NCI-H774 (cell line): ENCODE measurements at places on chromosomes 7 and 10.

DNA sequence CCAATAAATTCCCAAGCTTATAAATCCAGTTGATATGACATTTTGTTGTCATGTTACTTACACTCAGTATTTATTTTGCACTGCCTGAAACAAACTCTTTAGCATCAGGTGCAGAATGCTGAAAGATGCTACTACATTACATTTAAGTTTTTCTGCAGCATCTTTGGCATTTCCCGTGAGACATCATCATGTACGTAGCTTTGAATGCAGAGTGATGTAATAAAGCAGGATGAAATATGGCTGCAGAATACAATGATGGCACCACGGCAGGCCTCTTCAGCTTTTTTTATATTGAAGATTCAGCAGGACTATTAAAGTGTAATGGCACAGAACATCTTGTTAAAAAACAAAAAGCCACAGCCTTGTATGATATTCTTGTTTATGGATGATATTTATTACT is 531.8 kb downstream of the NXPH1 start:
- DNase-seq: no peak

GRCh38 chr10:110069502-110069982 is 61.8 kb downstream of the ADD3 start:
- DNase-seq: no peak

DNA sequence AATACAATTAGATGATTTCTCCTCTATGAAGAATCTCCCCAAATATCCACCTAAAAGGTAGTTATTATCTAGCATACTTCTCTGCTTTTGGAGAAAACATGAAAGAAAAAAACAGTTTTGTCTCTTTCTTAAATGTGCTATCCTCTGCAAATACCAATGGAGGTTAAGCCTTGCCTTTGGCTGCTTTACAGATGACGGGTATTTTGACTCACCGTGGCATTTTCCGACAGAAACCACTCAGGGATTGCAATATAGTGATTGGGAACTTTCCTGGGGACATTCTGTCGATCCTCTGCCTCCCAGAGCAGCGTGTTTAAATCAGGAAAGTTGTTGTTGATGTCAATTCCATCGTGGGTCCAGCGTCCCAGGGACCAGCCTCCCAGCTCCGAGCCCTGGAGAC is 100.6 kb downstream of the GPR26 start:
- no peak for DNase-seq

DNA sequence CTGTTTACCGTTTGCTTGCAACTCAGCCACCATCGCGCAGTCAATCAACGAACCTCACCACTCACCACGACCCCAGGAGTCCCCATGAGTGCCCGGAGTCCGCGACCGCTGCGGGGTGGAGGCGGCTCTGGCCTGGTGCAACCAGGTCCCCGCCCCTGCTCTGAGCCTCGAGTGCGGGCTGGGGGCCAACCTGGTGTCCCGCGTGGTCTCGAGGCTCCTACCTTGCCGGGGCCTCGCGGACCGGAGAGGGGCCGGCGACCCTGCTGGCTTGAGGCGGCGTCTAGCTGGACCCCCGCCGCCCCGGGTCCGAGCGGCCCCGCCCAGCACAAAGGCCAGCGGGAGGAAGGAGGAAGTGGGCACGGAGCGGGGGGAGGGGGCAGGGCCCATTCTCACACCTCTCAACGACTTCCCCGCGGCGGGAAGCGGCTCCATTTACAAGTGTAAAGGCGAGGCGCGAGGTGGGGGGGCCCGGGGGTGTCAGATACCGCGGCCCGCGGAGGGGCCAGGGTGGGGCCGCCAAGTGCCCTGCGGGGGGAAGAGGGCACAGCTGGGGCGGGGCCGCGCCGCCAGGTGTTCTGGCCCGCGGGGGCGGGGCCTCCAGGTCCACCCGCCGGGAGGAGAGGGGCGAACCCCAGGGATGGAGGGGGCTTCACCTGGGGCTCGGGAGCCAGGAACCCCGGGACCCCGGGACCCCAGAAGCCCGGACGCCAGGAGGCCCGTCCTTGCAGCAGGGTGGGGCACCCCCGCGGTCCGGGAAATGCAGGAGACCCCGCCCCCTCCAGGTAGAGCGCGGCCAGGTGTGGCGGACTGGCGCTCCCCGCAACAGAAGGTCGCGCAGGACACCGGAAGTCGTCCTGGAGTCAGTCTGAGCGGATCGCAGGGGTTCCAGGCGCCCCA is 8.6 kb downstream of the CTBP2 start:
- DNase-seq: no peak

DNA sequence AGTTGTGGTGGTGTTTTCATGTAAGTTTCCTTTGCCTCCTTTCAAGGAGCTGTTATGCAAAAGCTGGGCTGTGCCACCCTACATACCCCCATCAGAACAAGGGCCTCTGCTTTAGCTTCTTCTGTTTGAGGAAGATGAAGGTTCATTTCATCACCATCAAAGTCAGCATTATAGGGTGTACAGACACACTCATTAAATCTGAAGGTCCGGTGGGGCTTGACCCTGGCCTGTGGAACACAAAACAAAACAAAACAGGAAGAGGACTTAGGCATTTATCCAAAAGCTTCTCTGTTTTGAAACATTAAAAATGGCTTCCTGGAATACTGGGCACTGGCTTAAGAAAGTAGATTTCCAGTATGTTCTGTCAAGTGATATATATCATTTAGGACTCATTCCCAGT is 15.8 kb downstream of the POLR3A start:
- no peak for DNase-seq

DNA sequence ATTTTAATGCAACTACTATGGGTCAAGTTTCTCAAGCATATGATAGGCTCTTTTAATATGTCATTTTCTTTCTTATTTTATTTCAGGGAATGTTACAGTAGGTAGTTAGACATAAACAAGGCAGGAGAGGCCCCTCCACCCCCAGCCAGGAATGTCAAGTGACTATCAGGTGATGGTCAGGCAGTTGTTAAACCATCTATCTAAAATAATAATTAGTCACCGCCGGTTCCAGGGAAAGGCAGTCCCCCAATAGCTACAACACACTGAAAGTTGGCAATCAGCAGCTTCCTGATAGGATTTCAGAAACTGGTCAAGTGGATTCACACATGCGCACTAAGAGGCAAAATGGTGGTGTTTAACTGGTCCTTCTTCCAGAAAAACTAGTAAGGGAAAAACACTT is 9.3 kb downstream of the OLAH start:
- DNase-seq: no peak

GRCh38 chr10:22246680-22247391 is 29.0 kb upstream of the EBLN1 start:
- DNase-seq: no peak

GRCh38 chr7:119664601-119665000 is 608.4 kb upstream of the KCND2 start:
- no peak for DNase-seq

GRCh38 chr7:28018446-28018845 is 162.1 kb downstream of the JAZF1 start:
- DNase-seq: no peak
